ENCODE measurements at places on chromosomes 4 and X. TPM values are rescaled to one million over a fixed set of nuclear protein-coding genes. Genes with fewer than 3 reads are reported as not detected.

GRCh38 chrX:7205037-7205577 is 57.2 kb upstream of the PUDP start:
- no peak for DNase-seq

ADH1B gene
- total RNA-seq = not detected

TSPAN7 gene
- total RNA-seq = 1.1 TPM

FRMD7 gene
- total RNA-seq = not detected

DNA sequence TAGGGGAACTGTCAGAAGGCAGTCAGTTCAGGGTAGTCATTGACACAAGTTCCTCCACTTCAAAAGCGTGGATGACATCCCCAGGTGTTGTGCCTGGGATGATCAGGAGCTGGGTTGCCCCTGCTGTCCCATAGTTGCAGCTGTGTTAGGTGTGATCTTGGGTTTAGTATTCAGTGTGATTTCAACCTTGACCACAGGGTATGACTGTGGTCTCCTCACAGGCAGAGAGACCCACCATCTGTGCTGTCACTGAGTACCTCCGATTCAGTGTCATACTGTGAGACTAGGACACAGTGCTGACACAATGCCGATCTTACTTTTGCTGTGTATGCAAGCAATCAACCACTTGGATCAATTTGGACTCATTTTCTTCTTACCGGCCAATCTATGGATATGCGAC is 25.2 kb downstream of the FOXR2 start:
- no peak for DNase-seq

DNA sequence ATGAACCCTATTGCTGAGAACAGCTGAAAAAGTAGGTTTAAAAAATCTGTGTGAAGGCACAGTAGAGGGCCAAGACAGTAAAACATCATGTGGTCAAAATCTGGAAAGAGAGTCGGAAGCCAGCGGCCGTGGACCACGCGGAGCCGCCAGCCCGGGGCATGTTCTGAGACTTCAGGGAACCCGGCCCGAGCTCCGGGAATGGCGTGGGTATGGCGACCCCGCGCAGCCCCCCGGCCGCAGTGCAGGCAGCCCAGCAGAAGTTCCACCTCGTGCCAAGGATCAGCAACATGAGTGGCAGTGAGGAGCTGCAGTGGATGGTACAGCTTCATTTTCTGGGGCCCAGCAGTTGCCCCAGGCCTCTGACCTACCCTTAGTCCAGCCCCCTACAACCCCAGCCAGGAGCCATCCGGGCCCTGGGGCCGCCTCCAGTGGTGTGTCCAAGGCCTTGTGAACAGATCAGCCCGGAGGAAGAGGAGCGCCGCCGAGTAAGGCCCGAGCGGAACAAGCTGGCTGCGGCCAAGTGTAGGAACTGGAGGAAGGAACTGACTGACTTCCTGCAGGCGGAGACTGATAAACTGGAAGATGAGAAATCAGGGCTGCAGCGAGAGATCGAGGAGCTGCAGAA is 94.2 kb downstream of the LARP1B start:
- DNase-seq = no peak

DNA sequence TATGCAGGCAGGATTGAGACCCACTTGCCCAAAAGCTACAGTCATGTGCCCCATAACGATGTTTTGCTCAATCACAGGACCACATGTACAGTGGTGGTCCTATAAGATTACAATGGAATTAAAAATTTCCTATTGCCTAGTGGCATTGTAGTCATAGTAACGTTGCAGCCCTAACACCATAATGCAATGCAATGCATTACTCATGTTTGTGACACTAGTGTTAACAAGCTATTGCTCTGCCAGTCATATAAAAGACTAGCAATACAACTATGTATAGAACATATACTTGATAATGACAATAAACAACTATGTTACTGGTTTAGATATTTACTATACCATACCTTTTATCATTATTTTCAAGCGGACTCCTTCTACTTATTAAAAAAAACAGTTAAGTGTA is 50.6 kb downstream of the VGLL1 start:
- no peak for DNase-seq

- no peak for DNase-seq
Measured at GRCh38 chr4:99875071-99875470, 19.2 kb downstream of the LAMTOR3 start.

SMIM31 gene
- not detected for total RNA-seq

- DNase-seq = no peak
Measured at GRCh38 chr4:110367156-110367555, 108.8 kb upstream of the ENPEP start.

DNA sequence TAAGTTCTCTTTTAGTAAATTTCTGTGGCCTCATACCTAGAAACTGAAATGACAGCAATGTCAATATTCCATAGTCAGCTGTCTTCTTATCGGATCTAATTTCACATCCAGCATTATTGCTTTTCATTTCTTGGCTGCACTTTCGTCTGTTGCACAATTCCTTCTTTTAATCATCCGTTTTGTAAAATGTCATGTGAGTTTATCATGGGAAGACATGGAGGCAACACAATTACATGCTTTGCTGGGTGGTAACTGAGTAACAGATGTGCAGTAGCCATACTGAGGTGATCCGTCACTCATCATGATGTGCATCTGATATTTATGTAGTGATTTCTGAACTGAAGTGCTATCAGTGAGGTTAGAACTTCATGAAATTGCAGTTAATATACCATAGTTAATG is 68.3 kb upstream of the SLC7A11 start:
- no peak for DNase-seq

PRRG3 gene
- total RNA-seq = not detected

- DNase-seq = peak; percentile 61
Measured at GRCh38 chr4:8117278-8117682, 41.3 kb downstream of the ABLIM2 start.

IQSEC2 gene
- total RNA-seq = 21.3 TPM

MYOZ2 gene
- 0.10 TPM for total RNA-seq

ADH4 gene
- not detected for total RNA-seq

DNA sequence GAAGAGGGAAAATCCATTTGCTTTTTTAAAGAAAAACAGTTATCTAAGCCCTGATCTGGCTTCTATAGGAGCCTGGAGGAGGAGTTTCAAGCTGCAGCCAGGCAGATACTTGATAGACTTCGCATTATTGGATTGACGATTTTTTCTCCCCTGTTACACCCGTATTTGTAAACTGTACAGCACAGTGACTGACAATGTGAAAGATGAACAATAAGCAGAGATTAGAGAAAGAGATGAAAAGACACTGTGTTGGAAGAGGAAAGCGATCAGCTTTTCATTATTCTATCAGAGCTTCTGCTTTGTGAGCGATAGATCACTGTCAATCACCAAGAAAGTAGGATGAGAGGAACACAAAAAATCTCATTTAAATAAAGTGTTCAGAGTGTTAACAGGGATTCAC is 639.2 kb downstream of the TLL1 start:
- DNase-seq = no peak

UGT2A1 gene
- total RNA-seq = not detected

DNA sequence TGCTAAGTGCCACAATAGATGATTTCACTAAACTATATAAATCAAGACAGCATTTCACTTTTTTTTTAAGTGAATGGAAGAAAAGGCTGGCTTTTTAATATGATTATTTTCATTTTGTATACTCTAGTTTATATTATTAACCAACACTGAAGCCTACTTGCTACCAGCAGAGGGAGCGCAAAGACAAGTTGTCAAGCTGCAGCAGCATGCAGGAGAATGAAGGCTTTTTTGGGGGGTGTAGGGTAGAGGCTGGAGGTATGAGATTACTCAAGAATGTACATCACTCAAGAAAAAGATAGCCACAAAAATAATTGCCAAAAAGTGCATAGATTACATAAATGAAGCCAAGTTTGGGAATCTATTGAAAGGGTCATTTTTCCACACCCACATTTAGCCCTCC is 519.5 kb downstream of the FGF13 start:
- no peak for DNase-seq

DNA sequence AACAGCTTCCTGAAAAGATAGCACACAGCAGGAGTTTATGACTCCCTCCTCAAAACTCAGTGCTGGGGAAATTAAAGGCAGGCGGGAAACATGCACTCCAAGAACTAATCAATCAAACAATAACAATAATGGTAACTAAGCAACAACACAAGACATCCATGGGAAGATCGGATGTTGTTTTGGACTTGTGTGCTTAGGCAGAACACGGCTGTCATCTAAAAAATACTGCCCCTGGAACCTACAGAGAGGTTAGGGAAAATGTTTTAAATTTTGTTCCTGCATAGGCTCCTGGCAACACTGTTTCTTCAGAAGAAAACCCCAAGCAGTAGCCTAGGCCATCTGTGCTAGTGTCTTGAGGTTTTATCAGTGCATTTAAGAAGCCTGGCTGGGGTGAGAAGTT is 1378.2 kb downstream of the STIM2 start:
- no peak for DNase-seq

ABCG2 gene
- total RNA-seq = 2.1 TPM

- no peak for DNase-seq
Measured at GRCh38 chr4:127993151-127993550, 27.9 kb downstream of the ABHD18 start.

DNA sequence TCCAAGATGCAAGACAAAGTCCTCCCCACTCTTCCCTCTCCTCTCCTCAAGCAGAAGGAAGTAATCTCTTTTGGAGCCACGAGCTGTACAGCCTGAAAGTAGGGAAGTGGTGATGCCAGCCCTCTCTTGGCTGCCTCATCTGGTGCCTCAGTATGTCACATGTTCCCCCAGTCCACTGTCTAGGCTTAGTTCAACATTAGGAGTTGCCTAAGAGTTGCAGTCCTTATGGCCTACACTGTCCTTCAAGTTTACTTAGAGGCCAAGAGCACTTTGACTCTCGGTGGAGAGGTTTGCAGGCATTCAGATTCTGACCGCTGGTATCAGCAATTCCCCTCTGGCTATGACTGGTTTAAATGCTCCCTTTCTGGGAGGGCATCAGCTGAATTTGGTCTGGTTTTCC is 735.6 kb downstream of the GLUD2 start:
- DNase-seq = no peak

DNA sequence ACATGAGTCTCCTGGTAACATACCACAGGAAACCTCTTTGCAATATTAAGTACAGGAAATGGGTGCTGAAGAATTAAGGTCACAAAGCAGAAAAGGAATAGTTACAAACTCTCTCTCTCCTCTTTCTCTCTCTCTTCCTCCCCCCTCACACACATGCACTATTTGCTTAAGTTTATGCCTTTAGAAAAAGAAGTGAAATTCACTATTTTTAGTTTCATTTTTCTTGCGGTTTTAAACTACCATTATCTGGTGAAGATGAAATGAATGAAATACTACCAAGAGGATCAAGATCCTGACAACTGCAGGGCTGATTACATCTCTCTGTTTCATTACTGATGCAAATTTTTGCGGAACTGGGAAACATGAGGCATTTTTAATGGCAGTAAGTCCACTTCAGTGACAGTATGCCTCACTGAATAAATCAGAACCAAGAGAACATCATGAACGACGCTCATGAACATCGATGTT is 64.3 kb upstream of the FTHL17 start:
- DNase-seq = no peak

- no peak for DNase-seq
Measured at GRCh38 chr4:152999346-153000075, 63.4 kb downstream of the FHDC1 start.

DNA sequence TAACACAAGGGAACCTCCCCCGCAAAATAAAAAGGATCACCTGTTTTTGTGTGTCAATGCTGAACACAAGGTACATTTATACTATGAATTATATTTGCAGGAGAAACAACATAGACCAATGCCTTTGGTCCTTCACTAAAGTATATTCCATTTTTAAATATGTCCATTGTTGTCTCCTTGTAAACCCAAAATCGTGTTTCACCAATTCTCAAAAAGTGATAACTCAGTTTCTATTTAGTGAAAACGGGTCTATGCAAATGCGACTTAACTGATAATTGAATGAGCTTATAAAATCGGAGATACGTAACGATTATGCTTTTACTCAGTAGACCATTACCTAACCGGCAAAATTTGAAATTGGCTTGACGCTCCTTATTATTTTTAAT is 2.1 kb downstream of the BRWD3 start:
- no peak for DNase-seq

IL13RA1 gene
- total RNA-seq = 38.9 TPM

GRCh38 chrX:46624090-46624786 is 50.7 kb downstream of the CHST7 start:
- no peak for DNase-seq

GRCh38 chr4:156963419-156963818 is 8.2 kb downstream of the PDGFC start:
- DNase-seq = no peak

GRCh38 chr4:92791871-92792440 is 488.2 kb downstream of the GRID2 start:
- DNase-seq = no peak

DNA sequence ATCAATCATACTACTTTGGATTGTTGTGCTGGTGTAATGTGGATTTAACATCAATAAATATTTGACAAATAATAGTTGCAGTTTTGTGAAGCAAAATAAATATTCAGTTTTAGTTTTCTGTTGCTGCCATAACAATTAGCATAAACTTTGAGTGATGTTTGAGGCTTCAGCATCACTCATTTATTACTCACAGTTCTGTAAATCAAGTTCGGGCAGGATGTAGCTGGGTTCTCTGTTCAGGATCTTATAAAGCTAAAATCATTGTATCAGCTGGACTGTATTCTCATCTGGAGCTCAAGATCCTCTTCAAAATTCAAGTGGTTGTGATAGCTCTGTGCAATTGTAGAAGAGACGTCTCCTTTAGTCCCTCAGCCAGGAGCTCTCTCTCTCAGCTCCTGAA is 81.7 kb downstream of the CBR4 start:
- DNase-seq = no peak

DNA sequence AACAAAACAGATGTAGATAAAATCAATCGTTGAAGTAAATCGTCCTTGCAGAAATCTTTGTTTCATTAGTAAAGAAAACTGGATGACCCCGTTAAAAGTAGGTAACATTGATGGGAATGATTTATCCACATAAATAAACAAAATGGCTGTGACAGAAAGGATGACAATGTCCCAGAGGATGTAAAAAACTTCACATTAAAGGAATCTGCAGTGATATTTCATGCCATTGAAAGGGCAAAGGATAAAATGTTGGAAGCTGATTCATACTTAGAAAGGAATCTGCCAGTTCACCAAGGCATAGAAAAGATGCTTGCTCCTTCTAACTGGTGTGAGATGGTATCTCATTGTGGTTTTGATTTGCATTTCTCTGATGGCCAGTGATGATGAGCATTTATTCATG is 24.2 kb upstream of the EPGN start:
- DNase-seq = peak; percentile 81

CCDC160 gene
- total RNA-seq = 0.17 TPM

GRCh38 chr4:139144161-139144859 is 32.7 kb downstream of the ELF2 start:
- DNase-seq = peak; percentile 59

GRCh38 chr4:76210452-76210851 is 3.2 kb downstream of the SCARB2 start:
- no peak for DNase-seq

DNA sequence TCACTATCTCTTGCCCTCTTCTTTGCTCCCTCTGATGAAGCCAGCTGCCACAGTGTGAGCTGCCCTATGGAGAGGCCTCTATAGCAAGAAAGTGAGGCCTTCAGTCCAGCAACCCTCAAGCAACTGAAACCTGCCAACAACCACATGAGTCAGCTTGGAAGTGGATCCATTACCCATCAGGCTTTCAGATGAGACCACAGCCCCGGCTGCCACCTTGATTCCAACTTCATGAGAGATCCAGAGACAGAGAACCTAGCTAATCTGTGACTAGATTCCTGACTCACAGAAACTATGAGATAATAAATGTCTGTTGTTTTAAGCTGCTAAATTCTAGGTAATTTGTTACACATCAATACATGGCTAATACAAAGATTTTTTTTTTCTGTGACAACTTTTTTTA is 20.4 kb upstream of the WAS start:
- no peak for DNase-seq

NDNF gene
- 0.29 TPM for total RNA-seq
